Lung (tissue), 17 donors: ENCODE measurements at places on chromosomes 1 and 21. TPM values are rescaled to one million over a fixed set of nuclear protein-coding genes. Genes with fewer than 3 reads are reported as not detected.

DNA sequence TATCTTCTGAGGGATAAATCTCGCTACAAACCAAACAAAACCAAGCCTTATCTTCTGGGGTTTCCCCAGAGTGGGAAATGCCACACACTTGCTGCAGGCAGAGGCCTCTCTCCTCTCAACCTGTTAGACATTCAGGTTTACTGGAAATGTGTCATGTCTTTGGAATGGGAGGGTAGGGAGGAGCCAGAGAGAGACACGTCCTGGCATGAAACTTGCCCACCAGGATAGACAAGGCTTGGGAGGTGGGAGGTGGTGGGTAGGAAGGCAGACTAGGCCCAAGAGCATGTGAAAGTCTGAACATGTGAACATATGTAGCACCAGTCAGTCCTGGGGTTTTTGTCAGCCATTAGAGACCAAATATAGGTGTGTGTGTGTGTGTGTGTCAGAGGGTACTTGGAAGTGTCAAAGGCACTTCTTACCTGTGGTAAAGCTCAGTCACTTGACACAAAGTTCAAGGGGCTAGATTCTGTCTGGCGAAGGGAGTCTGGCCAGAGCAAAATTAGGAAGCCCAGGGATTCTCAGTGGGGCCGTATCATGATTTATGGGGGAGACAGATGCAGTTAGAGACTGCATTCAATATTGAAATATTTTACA is 32.4 kb upstream of the PIGC start:
- no peak for DNase-seq

GRCh38 chr1:245416781-245417180 is 262.0 kb downstream of the KIF26B start:
- no peak for DNase-seq

Gene SPRR4
- polyA plus RNA-seq: not detected

GRCh38 chr1:35490250-35490649 is 67.0 kb downstream of the KIAA0319L start:
- no peak for DNase-seq

Gene NFASC
- polyA plus RNA-seq: 2.8 TPM

Gene SLAMF6
- polyA plus RNA-seq: 2.4 TPM

- DNase-seq: no peak
Observed at GRCh38 chr1:232263452-232263851, 366.5 kb downstream of the SIPA1L2 start.

Gene DCST1
- polyA plus RNA-seq: not detected

Gene RAB25
- polyA plus RNA-seq: 99.2 TPM

GRCh38 chr21:36347962-36348328 is 27.9 kb downstream of the MORC3 start:
- no peak for DNase-seq

DNA sequence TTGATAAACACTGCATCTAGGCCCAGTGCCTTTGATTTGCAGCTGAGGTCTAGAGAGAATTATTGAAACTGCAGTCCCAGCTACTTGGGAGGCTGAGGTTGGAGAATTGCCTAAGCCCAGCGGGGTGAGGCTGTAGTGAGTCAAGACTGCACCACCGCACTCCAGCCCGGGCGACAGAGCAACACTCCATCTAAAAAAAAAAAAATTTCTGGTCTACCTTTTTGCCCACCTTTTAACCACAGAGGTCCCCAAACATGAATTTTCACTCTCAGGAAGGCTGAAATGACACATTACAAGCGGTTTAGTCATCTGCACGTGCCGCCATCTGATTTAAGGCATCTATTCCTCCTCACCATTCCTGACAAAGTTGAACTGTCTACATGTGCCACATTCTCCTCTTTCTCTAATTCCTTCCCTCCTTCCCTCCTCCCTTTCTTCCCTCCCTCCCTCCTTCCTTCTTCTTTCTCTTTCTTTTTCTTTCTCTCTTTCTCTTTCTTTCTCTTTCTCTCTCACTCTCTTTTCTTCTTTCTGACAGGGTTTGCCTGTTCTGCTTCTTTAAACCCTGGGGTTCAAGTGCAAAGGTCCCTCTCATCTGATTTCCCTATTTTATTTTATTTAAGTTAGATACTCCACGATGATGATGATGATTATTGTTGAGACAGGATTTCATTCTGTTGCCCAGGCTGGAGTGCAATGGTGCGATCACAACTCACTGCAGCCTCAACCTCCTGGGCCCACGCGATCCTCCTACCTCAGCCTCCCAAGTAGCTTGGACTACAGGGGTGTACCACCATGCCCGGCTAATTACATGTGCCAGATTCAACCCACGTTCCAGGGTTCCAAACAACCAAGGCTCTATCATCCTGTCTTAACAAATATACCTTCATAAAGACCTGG is 3.0 kb upstream of the SOD1 start:
- no peak for DNase-seq

Gene KIF26B
- 0.61 TPM for polyA plus RNA-seq

- DNase-seq: no peak
Observed at GRCh38 chr1:107662971-107663370, 302.0 kb downstream of the VAV3 start.

DNA sequence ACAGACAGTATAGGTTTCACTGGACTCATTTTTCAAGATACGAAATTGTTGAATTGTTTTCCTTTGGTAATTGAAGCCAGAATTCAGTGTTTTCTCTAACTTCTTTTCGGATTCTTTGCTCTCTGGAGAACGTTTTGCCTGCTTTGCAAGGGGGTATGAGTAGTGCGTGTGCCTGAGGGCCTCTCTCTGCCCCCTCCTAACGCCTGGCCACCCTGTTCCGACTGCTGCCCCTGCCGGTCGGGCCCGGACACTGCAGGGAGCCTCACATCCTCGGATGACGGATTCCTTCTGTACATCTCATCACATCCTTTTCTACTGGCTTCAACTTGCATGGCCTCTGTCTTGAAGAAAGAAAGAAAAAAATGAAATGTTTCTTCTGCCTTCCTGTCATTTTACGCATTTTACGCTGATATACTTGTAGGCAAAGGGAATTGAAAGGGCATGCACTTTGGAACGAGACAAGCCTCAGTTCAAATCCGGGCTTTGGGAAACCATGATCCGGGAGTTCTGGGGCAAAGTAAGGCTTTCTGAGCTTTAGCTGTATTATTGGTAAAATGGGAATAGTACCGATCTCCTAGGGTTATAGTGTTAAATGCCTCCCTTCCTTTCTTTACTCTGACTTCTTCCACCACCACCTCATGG is 65.1 kb downstream of the DISC1 start:
- peak; percentile 43 for DNase-seq

DNA sequence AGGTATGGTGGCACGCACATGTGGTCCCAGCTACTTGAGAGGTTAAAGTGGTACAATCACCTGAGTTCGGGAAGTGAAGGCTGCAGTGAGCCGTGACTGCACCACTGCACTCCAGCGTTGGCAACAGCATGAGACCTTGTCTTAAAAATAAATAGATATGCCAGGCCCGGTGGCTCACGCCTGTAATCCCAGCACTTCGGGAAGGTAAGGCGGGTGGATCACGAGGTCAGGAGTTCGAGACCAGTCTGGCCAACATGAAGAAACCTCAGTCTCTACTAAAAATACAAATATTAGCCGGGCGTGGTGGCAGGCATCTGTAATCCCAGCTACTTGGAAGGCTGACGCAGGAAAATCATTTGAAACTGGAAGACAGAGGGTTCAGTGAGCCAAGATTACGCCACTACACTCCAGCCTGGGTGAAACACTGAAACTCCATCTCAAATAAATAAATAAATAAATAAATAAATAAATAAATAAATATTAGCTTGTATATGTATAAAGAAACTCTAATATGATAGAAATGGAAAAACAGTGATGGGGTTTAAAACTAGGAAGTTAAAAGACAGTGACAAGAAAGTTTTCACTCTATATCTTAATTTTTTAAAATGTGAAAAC is 18.8 kb downstream of the GATAD2B start:
- no peak for DNase-seq

Gene FAM163A
- polyA plus RNA-seq: not detected
